Natural killer cell treated with Interleukin-12 subunit alpha and Interleukin-12 subunit beta and Interleukin-15 and Interleukin-18, amount 100 ng/mL, for 72 hours (primary cell): ENCODE measurements at places on chromosomes 5 and 9.

GRCh38 chr9:133862585-133863256 lies 124.6 kb upstream of the SARDH start:
- DNase-seq: no peak

- no peak for DNase-seq
Measured at GRCh38 chr9:92483627-92484545, 1.6 kb upstream of the ASPN start.

DNA sequence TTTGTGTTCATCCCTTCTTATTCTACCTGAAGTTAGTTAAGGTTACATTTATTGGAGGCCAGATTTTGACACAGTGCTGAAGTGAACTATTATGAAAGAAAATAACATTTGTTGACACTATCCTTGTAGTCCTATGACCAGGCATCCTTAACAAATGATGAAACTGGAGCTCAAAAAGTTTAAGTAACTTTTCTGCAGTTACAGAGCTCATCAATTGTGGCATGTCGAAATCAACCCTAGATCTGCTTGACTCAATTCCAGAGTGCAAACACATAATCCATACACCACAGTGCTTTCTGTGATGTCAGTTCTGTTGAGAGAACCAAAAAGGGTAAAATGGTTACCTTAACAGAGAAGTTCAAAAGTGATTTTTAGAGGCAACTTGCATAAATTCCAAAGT lies 28.6 kb downstream of the KCNN2 start:
- no peak for DNase-seq

DNA sequence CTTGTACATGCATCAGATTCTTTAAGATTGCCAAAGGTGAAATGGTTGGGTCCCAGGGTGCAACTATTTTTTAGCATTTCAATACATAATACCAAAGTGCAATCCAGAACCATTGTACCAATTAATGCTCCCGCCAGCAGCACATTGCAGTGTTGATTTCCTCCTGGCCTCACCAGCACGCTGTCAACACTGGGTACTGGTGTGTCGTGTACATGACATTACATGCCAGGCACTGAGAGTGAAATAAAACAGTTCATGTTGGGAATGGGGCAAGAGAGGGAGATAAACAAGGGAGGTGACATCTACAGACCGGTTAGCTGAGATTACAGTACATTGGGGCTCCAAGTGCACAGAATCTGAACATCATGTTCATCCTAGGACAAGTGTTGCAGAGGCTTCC lies 37.8 kb downstream of the HMGCS1 start:
- no peak for DNase-seq

GRCh38 chr5:10625700-10626472 lies 62.0 kb downstream of the ANKRD33B start:
- peak; percentile 47 for DNase-seq

DNA sequence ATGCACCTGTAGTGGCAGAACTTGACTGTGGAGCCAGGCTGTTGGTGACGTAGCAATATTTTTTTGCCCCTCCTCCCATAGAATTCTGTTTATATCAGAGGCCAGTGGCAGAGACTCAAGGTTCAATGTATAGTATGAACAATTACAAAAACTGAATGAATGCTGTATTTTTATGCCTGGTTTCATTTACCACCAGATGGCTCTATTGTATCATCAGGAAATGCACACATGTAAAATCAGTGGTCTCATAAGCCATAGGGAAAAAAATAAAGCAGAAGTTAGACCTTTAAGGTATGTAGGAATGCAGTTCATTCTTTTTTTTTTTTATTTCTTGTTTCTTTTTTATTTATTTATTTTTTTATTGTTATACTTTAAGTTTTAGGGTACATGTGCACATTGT lies 43.6 kb downstream of the CCDC192 start:
- no peak for DNase-seq

- DNase-seq: no peak
Measured at GRCh38 chr5:17305964-17306725, 88.7 kb downstream of the BASP1 start.

DNA sequence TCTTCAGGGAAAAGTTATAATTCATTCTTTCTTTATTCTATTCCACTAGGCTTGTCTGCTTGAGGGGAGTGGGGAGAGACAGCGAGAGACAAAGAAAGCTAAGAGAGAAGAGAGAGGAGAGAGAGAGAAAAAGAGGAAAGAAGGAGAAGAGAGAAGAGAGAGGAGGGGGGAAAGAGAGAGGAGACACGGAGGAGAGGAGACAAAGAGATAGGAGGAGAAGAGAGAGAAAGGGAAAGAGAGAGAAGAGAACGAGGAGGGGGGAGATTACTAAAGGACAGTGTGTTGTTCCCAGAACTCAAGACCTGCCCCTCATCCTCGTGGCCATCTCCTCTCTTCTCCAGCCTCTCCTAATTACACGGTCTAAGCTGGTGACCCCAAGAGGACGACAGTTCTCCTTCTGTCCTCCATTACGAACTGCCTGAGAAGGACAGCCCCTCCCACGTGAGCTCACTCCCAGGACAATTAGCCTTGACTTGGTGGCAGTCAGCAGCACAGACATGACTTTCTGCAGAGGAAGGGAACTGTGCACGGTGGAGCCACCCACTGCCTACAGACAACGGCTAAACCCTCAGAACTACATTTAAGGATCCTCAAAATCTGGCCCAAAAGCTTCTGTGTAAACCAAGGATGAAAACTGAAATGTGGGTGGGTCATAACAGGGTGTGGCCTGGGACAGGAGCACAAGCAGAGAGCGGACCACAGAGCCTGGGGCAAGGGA lies 99.1 kb downstream of the COL23A1 start:
- no peak for DNase-seq

DNA sequence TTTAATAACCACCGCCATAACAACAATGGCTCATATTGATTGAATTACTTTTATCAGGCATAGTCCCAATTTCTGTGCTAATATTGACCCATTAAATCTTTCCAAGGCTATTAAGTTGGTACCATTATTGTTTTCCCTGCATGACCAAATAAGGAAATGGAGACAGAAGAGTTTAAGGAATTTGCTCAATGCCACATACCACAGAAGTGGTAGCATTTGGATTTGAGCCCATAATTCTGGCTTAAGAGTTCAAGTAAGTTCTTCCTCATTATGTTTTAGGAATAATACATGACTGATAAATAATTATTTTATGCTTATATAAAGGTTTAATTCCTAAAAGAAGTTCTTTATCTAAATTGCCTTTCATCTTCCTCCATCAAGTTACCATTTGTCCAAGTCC lies 43.4 kb upstream of the HAPLN1 start:
- DNase-seq: no peak

GRCh38 chr5:154840435-154841272 lies 9.7 kb downstream of the FAXDC2 start:
- DNase-seq: no peak

- no peak for DNase-seq
Measured at GRCh38 chr9:33480106-33480505, 6.4 kb upstream of the NOL6 start.

DNA sequence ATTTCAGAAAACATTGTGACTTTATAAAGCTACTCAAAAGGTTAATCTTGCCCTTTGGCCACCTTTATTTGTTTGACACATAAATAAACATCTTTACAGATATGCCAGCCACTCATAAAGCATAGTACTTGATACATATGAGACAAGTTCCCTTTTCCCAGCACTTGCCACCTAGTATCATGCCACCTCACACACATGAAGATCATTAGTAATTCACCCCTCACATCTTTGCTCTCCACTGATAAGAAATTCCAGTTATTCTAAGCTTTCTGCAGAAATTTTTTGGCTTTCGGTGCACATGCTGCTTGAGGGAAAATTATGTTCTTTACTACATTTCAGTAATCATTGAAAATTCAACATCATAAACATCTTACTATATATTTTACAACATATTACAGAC lies 59.1 kb downstream of the DEPDC1B start:
- DNase-seq: no peak

DNA sequence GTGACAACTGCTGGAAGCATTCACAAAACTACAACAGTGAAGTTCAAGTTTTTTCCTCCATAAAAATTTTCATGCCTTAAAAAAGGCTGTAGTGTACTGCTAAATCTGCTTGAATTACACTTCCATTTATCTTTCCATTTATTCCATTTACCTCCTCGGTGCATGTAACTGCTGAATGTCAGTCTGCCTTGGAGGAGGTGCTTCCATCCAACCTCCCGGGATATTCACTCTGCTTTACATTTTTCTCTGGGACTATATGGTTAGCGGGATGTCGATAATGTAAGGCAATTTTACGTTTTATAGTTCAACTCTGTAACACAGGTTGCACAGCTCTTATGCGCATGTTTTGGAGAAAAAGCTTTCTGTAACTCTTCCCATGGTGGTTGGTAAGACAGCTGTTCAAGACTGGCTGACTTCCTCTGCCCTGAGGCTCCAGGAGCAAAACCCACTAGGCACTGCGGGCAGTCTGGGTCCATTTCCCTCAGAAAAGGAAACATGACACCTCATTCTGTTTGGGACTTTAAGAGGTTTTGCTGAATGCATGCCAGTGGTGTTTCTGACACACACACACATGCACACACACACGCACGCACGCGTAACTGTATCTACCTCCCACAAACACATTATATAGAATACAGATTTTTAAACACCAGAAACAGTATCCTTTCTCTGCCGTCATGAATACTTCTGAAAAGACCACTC lies 66.1 kb downstream of the SPTLC1 start:
- DNase-seq: no peak

- DNase-seq: no peak
Measured at GRCh38 chr5:76943006-76943405, 9.8 kb upstream of the CRHBP start.

DNA sequence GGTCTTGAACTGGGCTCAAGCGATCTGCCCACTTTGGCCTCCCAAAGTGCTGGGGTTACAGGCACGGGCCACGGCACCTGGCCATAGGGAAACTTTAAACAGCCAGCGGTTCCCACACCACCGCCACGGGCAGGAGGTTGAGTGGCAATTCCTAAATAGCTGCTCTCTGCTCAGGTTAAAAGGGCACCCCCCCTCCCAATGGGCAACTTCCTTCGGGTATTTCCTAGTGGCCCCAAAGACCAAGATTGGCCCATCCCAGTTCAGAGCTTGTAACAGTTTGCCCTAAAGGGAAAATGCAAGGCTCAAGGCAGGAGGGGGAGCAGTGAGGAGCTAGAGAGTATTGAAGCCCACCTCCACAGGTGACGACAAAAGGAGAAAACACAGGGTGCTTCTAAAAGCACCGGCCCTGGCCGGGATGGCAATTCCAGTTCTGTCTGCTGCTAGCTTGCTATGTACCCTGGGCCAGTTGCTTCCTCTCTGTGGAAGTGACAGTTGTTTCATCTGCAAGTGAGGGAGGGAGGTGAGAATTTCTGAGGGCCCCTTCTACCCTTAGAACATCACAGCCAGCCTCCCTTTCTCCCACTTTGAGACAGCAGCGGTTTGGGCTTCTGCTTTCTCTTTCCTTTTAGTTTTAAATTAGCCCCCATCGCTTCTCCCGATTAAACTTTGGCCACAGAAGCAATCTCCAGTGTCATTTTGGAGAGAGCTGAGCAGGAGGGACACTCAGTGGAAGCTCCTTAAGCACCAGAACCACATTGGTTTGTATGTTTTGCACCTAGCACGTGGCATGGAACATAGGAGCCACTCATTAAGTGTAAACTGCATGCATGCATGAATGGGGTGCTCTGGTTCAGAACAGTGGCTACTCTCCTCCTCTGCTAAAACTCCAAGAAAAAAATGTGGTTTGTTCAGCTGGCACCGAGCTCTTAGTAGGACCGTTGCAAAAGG lies 17.3 kb upstream of the TNIP1 start:
- DNase-seq: peak; percentile 79

DNA sequence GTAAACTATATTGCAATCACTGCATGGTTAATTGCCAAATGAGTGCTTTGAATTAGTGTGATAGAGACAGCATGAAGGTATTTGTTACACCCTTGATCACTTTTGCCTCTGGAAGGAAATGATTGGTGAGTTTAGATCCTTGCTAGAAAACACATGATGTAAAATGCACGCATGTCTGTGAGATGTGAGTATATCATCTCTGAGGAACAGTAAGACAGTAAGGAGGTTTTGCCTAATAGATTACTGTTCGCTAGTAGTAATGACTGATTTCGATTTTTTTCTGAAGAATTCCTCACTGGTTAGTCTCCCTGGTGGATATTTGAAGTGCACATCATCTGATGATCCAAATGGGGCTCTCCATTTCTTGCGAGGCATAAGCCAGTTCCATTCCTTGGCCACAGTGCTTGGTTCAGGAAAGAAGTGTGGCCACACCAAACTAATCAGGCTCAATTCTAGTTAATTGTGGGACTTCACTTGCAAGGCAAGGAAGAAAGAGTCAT lies 156.4 kb upstream of the ADRA1B start:
- no peak for DNase-seq

DNA sequence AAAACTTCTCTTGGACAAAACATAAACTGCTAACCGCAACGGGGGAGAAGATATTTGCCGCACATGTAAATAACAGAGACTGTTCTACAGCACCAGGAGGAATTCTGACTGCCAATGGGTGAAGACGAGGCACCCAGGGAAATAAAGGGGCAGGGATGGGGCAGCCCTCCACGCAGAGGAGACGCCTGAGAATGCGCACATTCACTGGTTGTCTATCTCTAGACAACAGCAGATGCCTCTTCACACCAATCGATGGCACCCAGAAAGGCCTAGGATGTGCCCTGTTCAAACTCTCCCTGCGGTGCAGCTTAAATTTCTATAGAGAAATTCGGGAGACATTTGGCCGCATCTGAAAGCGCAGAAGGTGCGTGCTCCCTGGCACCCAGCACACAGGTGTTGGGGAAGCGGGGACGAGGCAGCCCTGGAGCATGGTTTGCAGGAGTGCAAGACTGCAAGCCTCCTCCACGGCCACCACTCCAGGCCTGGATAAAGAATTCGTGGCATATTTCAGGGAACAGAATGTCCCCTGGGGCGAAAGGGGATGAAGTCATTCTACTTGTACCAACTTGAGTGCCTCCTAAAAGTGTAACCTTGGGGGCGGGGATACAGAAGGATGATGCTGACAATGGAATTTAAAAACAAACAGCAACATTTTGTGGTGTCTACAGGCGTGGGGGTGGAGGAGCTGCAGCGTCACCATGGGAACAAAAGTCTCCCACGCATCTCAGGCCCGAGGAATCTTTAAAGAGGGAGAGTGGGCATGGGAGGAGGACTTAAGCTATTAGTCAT lies 6.3 kb upstream of the IRX2 start:
- DNase-seq: no peak

DNA sequence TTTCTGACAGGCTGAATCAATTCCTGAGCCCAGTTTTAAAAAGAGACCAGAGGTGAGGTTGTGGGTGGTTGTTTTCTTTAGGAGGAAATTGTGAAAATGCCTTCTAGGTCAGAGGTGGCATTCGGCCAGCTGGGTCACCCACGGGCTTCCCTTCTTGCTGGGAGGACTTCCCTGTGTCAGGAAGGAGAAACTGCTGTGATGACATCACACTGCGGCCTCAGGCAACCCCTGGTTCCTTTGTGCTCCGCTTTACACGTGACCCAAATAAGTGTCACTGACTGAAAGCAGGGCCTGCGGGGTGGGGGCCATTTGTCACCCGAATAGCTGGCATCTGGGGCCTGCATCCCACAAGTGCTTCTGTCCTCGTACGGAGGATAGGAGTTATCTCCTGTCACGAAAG lies 39.7 kb downstream of the FABP6 start:
- DNase-seq: no peak

GRCh38 chr5:321230-321725 lies at the start of gene AHRR:
TSS of gene AHRR (plus strand) at chr5:321714. CDS start at chr5:343903, 22,189 bp downstream.
- DNase-seq: peak; percentile 74

GRCh38 chr5:79564798-79565279 lies 47.4 kb upstream of the TENT2 start:
- no peak for DNase-seq
